Parietal lobe (tissue), 2 donors: ENCODE measurements at places on chromosomes 6 and 20. TPM values are rescaled to one million over a fixed set of nuclear protein-coding genes. Genes with fewer than 3 reads are reported as not detected.

Gene C6orf58
- 2.2 TPM for total RNA-seq

Gene C20orf141
- total RNA-seq, result not detected

Gene SYNDIG1
- 67.0 TPM for total RNA-seq

Gene TAGAP
- total RNA-seq, result 0.94 TPM

Gene RTEL1
- total RNA-seq, result 19.1 TPM

Gene MUC22
- not detected for total RNA-seq

Gene TOX2
- 0.63 TPM for total RNA-seq

Gene AKAP7
- total RNA-seq, result 90.1 TPM

Gene RNF217
- 17.8 TPM for total RNA-seq

Gene CTCFL
- total RNA-seq, result not detected

Gene VSX1
- not detected for total RNA-seq

Gene OR2H1
- total RNA-seq, result not detected

Gene RSPO3
- 23.5 TPM for total RNA-seq

Gene RHAG
- 0.31 TPM for total RNA-seq

Gene PRL
- not detected for total RNA-seq

Gene CD109
- 1.9 TPM for total RNA-seq

Gene NKX2-2
- total RNA-seq, result 0.31 TPM

Gene DEFB121
- total RNA-seq, result not detected

Gene RAE1
- total RNA-seq, result 41.6 TPM

Gene TMEM244
- not detected for total RNA-seq

Gene MICB
- 0.31 TPM for total RNA-seq

Gene BTN1A1
- not detected for total RNA-seq

Gene TMC2
- total RNA-seq, result 7.5 TPM

Gene KHDC1
- total RNA-seq, result 5.6 TPM

Gene BHLHE23
- 0.94 TPM for total RNA-seq

Gene TREML4
- not detected for total RNA-seq

Gene RSPH4A
- 2.5 TPM for total RNA-seq

Gene MCM9
- total RNA-seq, result 11.6 TPM

Gene ENPP5
- total RNA-seq, result 5.0 TPM

Gene LBP
- not detected for total RNA-seq

Gene SLC4A11
- not detected for total RNA-seq

Gene ARMH2
- not detected for total RNA-seq

Gene TNNC2
- not detected for total RNA-seq

Gene MTFR2
- total RNA-seq, result 0.94 TPM

Gene TCP11
- total RNA-seq, result 0.63 TPM

Gene CASS4
- total RNA-seq, result 0.31 TPM

Gene OTOR
- total RNA-seq, result 1.9 TPM

Gene TSHZ2
- 1.9 TPM for total RNA-seq

Gene TRIM40
- total RNA-seq, result not detected

Gene PTPRK
- 377 TPM for total RNA-seq

Gene DZANK1
- total RNA-seq, result 6.6 TPM

Gene SIGLEC1
- total RNA-seq, result not detected

Gene VEGFA
- total RNA-seq, result 44.1 TPM

Gene SIRPD
- not detected for total RNA-seq

Gene OPN5
- total RNA-seq, result not detected

Gene TAAR1
- not detected for total RNA-seq

Gene PREX1
- 45.7 TPM for total RNA-seq

Gene FRK
- total RNA-seq, result 0.63 TPM

Gene COL9A1
- total RNA-seq, result 11.0 TPM

Gene PAK5
- total RNA-seq, result 67.0 TPM

Gene B3GAT2
- total RNA-seq, result 19.4 TPM
